ENCODE measurements at places on chromosomes 12 and 14.

DNA sequence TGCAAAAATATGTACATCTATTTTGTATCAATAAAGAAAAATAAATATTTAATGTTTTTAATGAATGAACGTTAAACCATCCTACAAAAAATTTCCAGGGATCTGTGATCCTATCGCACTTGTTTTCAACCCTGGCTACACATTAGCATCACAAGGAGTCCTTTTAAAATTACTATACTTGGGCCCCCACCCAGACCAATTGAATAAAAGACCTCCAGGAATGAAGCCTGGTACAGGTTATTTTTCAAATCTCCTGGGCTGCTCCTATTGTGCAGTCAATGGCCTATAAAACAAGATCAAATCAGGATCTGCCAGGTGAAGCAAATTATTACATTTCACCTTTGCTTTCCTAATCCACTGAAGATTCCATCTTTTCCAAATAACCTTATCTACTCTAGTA lies 33.4 kb upstream of the GXYLT1 start:
- no peak for DNase-seq

GRCh38 chr14:67524634-67524963 lies 8.5 kb upstream of the PLEKHH1 start:
- no peak for DNase-seq

- DNase-seq = no peak
Observed at GRCh38 chr12:31362759-31363415, 36.9 kb upstream of the SINHCAF start.

GRCh38 chr12:94481734-94482133 lies 22.1 kb upstream of the CEP83 start:
- no peak for DNase-seq

- no peak for DNase-seq
Observed at GRCh38 chr12:126772171-126772864, 1494.7 kb upstream of the TMEM132C start.

Data from GM04503 (cell line).